Smooth muscle cell of the pulmonary artery (primary cell): ENCODE measurements at places on chromosomes 11 and 22. TPM values are rescaled to one million over a fixed set of nuclear protein-coding genes. Genes with fewer than 3 reads are reported as not detected.

The PPARA gene
- 23.5 and 26.7 TPM in 2 replicates for total RNA-seq

The IGSF22 gene
- not detected in 2 replicates for total RNA-seq

The SPTBN2 gene
- 1.1 and 4.6 TPM in 2 replicates for total RNA-seq

The KDM4E gene
- not detected in 2 replicates for total RNA-seq

The MPPED2 gene
- 0.20 TPM in 2 replicates for total RNA-seq

The CNTN5 gene
- 0.30 and 1.1 TPM in 2 replicates for total RNA-seq

The PNPLA5 gene
- not detected in 2 replicates for total RNA-seq

The NAGA gene
- 51.0 and 56.8 TPM in 2 replicates for total RNA-seq

The MOGAT2 gene
- not detected in 2 replicates for total RNA-seq

The OR10G4 gene
- total RNA-seq: not detected in 2 replicates

The SLC22A9 gene
- total RNA-seq: not detected in 2 replicates

The ZDHHC13 gene
- 12.6 and 14.7 TPM in 2 replicates for total RNA-seq

The CAT gene
- total RNA-seq: 52.0 and 84.3 TPM in 2 replicates

The CELSR1 gene
- total RNA-seq: 2.0 and 14.1 TPM in 2 replicates

The MS4A2 gene
- 0.03 TPM in 1 of 2 replicates, not detected in the other for total RNA-seq

The MYRF gene
- 0.92 and 1.0 TPM in 2 replicates for total RNA-seq

The DBX1 gene
- total RNA-seq: not detected in 2 replicates

The ZNF70 gene
- 6.2 and 7.8 TPM in 2 replicates for total RNA-seq

The INS gene
- not detected in 2 replicates for total RNA-seq

The OR51B5 gene
- 0.13 and 0.17 TPM in 2 replicates for total RNA-seq

The DDX10 gene
- 17.9 and 27.1 TPM in 2 replicates for total RNA-seq

The P4HA3 gene
- 36.9 and 39.1 TPM in 2 replicates for total RNA-seq

The POU2AF3 gene
- not detected in 2 replicates for total RNA-seq

The RAG1 gene
- 0.33 and 0.65 TPM in 2 replicates for total RNA-seq

The KCNE3 gene
- 2.6 and 3.5 TPM in 2 replicates for total RNA-seq

The DKK3 gene
- total RNA-seq: 561 and 670 TPM in 2 replicates

The ACTN3 gene
- 0.07 TPM in 1 of 2 replicates, not detected in the other for total RNA-seq

The DERL3 gene
- 0.85 and 0.89 TPM in 2 replicates for total RNA-seq

The FAM227A gene
- 1.1 and 3.9 TPM in 2 replicates for total RNA-seq

The NXPE2 gene
- 0.07 TPM in 2 replicates for total RNA-seq

The KCNJ11 gene
- 0.07 TPM in 1 of 2 replicates, not detected in the other for total RNA-seq

The FBLN1 gene
- 150 and 215 TPM in 2 replicates for total RNA-seq

The KCNK4 gene
- 0.13 and 0.20 TPM in 2 replicates for total RNA-seq

The WT1 gene
- 0.07 TPM in 1 of 2 replicates, not detected in the other for total RNA-seq

The RBM7 gene
- 55.0 and 68.6 TPM in 2 replicates for total RNA-seq

The IL18BP gene
- 2.5 and 4.4 TPM in 2 replicates for total RNA-seq

The RAB38 gene
- total RNA-seq: 0.52 and 3.1 TPM in 2 replicates

The GRK2 gene
- 38.8 and 44.9 TPM in 2 replicates for total RNA-seq

The CCDC116 gene
- total RNA-seq: 0.20 and 0.26 TPM in 2 replicates

The KIF18A gene
- total RNA-seq: 3.8 and 6.8 TPM in 2 replicates

The CLTCL1 gene
- total RNA-seq: 16.9 and 23.8 TPM in 2 replicates

The FADS1 gene
- total RNA-seq: 78.1 and 128 TPM in 2 replicates

The SLC22A8 gene
- total RNA-seq: not detected in 2 replicates

The AIFM3 gene
- total RNA-seq: 0.52 and 0.56 TPM in 2 replicates

The IGF2 gene
- total RNA-seq: 0.07 and 0.10 TPM in 2 replicates

The PGA4 gene
- 2.5 TPM in 1 of 2 replicates, not detected in the other for total RNA-seq

The ANO1 gene
- 3.8 and 11.7 TPM in 2 replicates for total RNA-seq

The H19 gene
- total RNA-seq: 11.4 and 65.2 TPM in 2 replicates

The C11orf16 gene
- total RNA-seq: not detected in 2 replicates

The LRRC51 gene
- total RNA-seq: 6.1 and 6.5 TPM in 2 replicates

The UBQLNL gene
- 0.23 and 0.33 TPM in 2 replicates for total RNA-seq

The C22orf42 gene
- total RNA-seq: not detected in 2 replicates

The CARD16 gene
- 2.8 and 8.8 TPM in 2 replicates for total RNA-seq

The CNGA4 gene
- 0.07 and 0.17 TPM in 2 replicates for total RNA-seq

The TSGA10IP gene
- not detected in 2 replicates for total RNA-seq

The OR8D1 gene
- total RNA-seq: not detected in 2 replicates
